Adipocyte (in vitro differentiated cells): ENCODE measurements at places on chromosomes 5 and 9.

- no peak for DNase-seq
These were observed 21.9 kb downstream of the PITX1 start for GRCh38 chr5:135012033-135012588.

DNA sequence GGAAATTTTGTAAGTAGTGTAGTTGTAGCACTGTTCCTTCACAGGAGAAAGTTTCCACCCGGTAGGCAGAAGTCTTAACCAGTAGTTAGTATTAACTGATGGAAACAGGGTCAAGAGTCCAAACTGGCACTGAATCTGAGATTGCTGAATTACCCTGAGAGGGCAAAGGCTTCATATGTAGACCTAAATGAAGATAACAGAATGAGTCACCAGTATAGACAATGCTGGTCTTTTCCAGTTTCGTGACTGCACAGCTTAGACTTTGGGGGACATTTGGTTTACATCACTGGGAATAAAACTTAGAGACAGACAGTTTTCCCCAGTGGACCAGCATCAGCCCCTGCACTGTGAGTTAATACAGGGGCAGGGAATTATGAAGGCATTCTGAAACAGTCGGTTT lies 60.5 kb downstream of the PCSK5 start:
- DNase-seq, result no peak

GRCh38 chr5:142837081-142837725 lies 67.0 kb downstream of the ARHGAP26 start:
- no peak for DNase-seq

DNA sequence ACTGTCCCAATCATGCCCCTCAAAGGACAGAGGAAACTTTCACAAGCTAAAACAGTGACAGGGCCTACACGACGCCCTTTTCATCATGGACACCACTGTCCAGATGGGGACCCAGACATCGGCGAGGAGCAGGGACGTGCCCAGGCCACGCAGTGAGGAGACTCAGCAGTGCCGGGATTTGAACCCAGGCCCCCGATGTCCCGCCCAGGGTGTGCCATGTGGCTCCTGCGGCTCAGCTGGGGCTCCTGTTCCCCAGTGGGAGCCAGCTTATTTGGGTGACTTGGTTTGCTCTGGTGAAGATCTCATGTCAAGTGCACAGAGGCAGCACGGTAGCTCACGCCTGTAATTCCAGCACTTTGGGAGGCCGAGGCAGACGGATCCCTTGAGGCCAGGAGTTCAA lies 82.2 kb downstream of the STK10 start:
- DNase-seq, result no peak

GRCh38 chr5:73390972-73391371 lies 57.6 kb downstream of the FOXD1 start:
- DNase-seq, result no peak
